ENCODE measurements at places on chromosomes 3 and 15. TPM values are rescaled to one million over a fixed set of nuclear protein-coding genes. Genes with fewer than 3 reads are reported as not detected.

The CYP1A1 gene
- 2.5 TPM for total RNA-seq

The PEX5L gene
- total RNA-seq = not detected

The FAM81A gene
- total RNA-seq = 1.2 TPM

GRCh38 chr15:95733931-95734330 lies 596.6 kb upstream of the NR2F2 start:
- no peaks in the 10 kb centered on the region for H3K27me3 ChIP-seq
- no peaks in the 10 kb centered on the region for H3K4me1 ChIP-seq
